ENCODE measurements at places on chromosomes 16 and 17. TPM values are rescaled to one million over a fixed set of nuclear protein-coding genes. Genes with fewer than 3 reads are reported as not detected.

- H3K27ac ChIP-seq = no peak overlapping the region
- no peaks in the 10 kb centered on the region for H3K36me3 ChIP-seq
- H3K4me1 ChIP-seq = peaks cover 45% of the 10 kb centered on the region
- peaks cover 51% of the 10 kb centered on the region for H3K27me3 ChIP-seq
- no peak for DNase-seq
Observed at GRCh38 chr17:31561469-31562375, 170.2 kb downstream of the RAB11FIP4 start.

- no peak for DNase-seq
- no peak overlapping the region for H3K4me3 ChIP-seq
- H3K27me3 ChIP-seq = no peaks in the 10 kb centered on the region
Observed at GRCh38 chr17:67974598-67975066, 21.6 kb downstream of the C17orf58 start.

Gene FUS
- 36.5 TPM for total RNA-seq

GRCh38 chr17:34302636-34303035 is 16.6 kb upstream of the CCL8 start:
- H3K27ac ChIP-seq = no peak overlapping the region
- H3K4me3 ChIP-seq = no peak overlapping the region
- DNase-seq = no peak
- H3K4me1 ChIP-seq = peaks cover 10% of the 10 kb centered on the region

Gene CLDN7
- 6.3 TPM for total RNA-seq

Gene KREMEN2
- total RNA-seq = 18.2 TPM

GRCh38 chr17:19805006-19805405 is 56.9 kb upstream of the ALDH3A1 start:
- peaks cover under 1% of the 10 kb centered on the region for H3K36me3 ChIP-seq
- no peak overlapping the region for H3K27ac ChIP-seq
- H3K27me3 ChIP-seq = no peaks in the 10 kb centered on the region

GRCh38 chr16:49203361-49203760 is 78.3 kb downstream of the CBLN1 start:
- H3K4me3 ChIP-seq = no peak overlapping the region
- no peaks in the 10 kb centered on the region for H3K4me1 ChIP-seq
- no peak for DNase-seq
- no peaks in the 10 kb centered on the region for H3K27me3 ChIP-seq

Gene CES5A
- 0.09 TPM for total RNA-seq

Gene LITAF
- 37.1 TPM for total RNA-seq

- peaks cover 66% of the 10 kb centered on the region for H3K27me3 ChIP-seq
- no peak for DNase-seq
- no peak overlapping the region for H3K4me3 ChIP-seq
- H3K36me3 ChIP-seq = no peaks in the 10 kb centered on the region
Observed at GRCh38 chr17:76840884-76841775, 27.1 kb upstream of the MGAT5B start.

GRCh38 chr16:46929378-46930332 is 43.8 kb downstream of the DNAJA2 start:
- H3K27ac ChIP-seq = no peak overlapping the region
- peak; percentile 19 for DNase-seq
- H3K36me3 ChIP-seq = no peaks in the 10 kb centered on the region
- H3K4me1 ChIP-seq = no peaks in the 10 kb centered on the region
- no peaks in the 10 kb centered on the region for H3K27me3 ChIP-seq

- peak; percentile 88 for DNase-seq
- peaks cover 18% of the 10 kb centered on the region for H3K4me1 ChIP-seq
- H3K27me3 ChIP-seq = peaks cover 46% of the 10 kb centered on the region
- no peak overlapping the region for H3K27ac ChIP-seq
- H3K36me3 ChIP-seq = no peaks in the 10 kb centered on the region
Observed at GRCh38 chr17:49997773-49998703, 3.0 kb upstream of the DLX3 start.

DNA sequence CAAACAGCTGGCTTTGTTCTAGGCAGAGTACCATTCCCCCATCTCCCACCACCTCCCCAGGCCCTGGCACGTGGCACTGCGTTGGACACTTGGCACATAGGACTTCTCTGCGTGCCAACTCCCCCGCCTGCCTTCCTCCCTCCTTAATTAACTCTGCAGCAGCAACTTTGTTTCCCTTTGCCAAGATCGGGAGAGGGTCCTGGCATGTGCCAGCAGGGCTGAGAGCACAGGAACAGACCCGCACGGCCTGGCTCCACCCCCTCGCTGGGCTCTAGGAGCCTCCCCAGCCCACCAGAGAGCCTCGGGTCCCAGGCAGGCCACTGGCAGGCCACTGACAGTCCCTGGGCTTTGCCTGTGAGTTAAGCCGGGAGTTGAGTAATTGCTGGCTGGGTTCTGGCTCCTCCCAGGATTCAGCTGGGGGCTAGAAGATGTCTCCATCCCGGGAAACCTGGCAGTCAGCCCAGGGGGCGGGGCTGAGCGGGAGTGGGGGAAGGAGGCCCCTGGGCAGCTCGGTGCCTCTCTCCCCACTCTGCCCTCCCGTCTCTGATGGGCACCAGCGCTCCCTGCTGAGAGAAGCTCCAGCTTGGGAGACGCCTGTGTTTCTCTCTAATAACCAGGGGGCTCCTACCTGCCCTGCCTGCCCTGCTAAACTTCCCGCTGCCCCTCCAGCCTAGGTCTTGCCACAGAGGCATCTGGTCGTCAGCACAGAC is 224.0 kb upstream of the TNRC6C start:
- H3K36me3 ChIP-seq = no peaks in the 10 kb centered on the region
- peaks cover 43% of the 10 kb centered on the region for H3K27me3 ChIP-seq
- H3K4me1 ChIP-seq = peaks cover 15% of the 10 kb centered on the region
- no peak for DNase-seq
- no peak overlapping the region for H3K27ac ChIP-seq

GRCh38 chr16:20811889-20812439 is 5.6 kb downstream of the REXO5 start:
- H3K4me3 ChIP-seq = no peak overlapping the region
- DNase-seq = no peak
- peaks cover 7% of the 10 kb centered on the region for H3K36me3 ChIP-seq
- no peak overlapping the region for H3K27ac ChIP-seq
- H3K27me3 ChIP-seq = no peaks in the 10 kb centered on the region

DNA sequence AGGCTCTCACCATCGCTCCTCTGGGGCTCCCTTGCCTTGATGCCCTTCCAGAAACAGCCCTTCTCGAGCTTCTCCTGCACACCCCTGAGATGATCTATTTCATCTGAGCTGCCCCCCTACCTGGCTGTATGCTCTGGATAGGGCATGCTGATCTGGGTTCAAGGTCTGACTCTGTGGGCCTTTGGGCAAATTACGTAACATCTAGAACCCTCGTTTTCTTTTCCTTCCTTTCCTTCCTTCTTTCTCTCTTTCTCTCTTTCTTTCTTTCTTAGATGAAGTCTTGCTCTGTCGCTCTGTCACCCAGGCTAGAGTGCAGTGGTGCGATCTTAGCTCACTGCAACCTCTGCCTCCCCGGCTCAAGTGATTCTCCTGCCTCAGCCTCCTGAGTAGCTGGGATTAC is 20.3 kb downstream of the TNS4 start:
- no peaks in the 10 kb centered on the region for H3K27me3 ChIP-seq
- peaks cover 13% of the 10 kb centered on the region for H3K4me1 ChIP-seq
- H3K27ac ChIP-seq = peak overlapping the region; percentile 64
- H3K36me3 ChIP-seq = no peaks in the 10 kb centered on the region

GRCh38 chr17:38750312-38751121 is 2.0 kb upstream of the PSMB3 start:
- peaks cover 76% of the 10 kb centered on the region for H3K4me1 ChIP-seq
- H3K4me3 ChIP-seq = no peak overlapping the region
- peak overlapping the region; percentile 37 for H3K27ac ChIP-seq
- H3K36me3 ChIP-seq = peaks cover 13% of the 10 kb centered on the region

DNA sequence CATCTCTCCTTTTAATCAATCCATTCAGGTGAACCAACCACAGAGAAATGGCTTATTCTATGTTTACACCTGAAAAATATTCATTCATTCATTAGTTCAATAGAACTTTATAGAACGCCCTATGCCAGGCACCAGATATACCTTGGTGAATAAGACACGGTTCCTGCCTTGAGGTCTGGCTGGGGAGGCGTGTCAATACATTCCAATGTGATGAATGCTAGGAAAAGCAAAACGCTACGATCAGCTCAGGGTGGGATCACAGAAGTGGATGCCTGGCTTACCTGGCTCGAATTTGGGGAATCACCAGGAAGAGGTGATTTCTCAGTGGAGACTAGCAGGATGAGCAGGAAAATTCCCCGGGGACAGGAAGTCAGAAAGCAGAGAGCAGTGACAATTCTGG is 17.5 kb upstream of the WFIKKN2 start:
- no peaks in the 10 kb centered on the region for H3K4me1 ChIP-seq

DNA sequence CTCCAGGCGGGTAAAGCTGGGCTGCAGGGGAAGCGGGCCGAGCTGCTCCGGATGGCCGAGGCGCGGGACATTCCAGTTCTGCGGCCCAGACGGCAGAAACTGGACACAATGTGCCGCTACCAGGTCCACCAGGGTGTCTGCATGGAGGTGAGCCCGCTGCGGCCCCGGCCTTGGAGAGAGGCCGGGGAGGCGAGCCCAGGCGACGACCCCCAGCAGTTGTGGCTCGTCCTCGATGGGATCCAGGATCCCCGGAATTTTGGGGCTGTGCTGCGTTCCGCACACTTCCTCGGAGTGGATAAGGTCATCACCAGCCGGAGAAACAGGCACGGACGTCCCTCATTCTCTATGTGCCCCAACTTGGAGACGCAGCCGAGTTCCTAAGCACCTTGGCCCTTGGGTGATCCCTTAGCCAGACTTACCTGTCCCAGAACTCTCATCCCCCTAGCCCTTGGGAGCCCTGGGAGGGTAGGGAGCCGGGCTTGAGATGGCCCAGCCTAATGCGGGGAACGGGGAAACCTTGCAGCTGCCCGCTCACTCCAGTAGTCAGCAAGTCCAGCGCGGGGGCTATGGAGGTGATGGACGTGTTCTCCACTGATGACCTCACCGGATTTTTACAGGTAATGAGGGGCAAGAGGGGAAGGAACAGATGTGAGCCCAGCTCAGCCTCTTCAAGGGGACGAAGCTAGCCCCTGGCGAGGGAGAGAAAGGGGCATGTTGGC is 806 bp downstream of the MRM1 start:
- H3K4me3 ChIP-seq = peak overlapping the region; percentile 83
- DNase-seq = no peak
- peaks cover 11% of the 10 kb centered on the region for H3K4me1 ChIP-seq
- H3K36me3 ChIP-seq = no peaks in the 10 kb centered on the region
- H3K27me3 ChIP-seq = peaks cover 10% of the 10 kb centered on the region
- H3K27ac ChIP-seq = no peak overlapping the region

Gene CCL8
- total RNA-seq = 1.4 TPM

Gene TBC1D3D
- total RNA-seq = not detected

Gene CLEC19A
- total RNA-seq = 0.05 TPM

Gene GFAP
- total RNA-seq = 0.19 TPM

Gene DHRS7C
- 0.24 TPM for total RNA-seq

DNA sequence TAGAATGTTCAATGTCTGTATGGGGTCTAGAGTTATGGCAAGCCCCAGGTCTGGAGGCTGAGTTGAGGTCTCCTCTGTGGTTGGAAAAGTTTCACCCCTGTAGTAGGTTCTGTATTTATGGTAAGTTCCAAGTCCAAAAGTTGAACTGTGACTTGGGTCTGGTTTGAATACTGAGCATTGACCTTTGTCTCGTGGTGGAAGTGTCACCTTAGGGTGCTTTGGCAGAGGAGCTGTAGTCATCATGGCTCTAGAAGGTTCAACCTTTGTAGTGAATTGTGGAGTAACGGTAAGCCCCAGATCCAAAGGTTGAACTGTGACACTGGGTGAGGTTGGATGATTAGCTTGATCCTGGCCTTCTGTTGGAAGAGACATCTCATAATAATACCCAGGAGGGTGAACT is 17.6 kb downstream of the RDM1 start:
- no peaks in the 10 kb centered on the region for H3K27me3 ChIP-seq
- H3K27ac ChIP-seq = no peak overlapping the region
- no peaks in the 10 kb centered on the region for H3K4me1 ChIP-seq
- H3K36me3 ChIP-seq = no peaks in the 10 kb centered on the region
- H3K4me3 ChIP-seq = no peak overlapping the region
- no peak for DNase-seq

DNA sequence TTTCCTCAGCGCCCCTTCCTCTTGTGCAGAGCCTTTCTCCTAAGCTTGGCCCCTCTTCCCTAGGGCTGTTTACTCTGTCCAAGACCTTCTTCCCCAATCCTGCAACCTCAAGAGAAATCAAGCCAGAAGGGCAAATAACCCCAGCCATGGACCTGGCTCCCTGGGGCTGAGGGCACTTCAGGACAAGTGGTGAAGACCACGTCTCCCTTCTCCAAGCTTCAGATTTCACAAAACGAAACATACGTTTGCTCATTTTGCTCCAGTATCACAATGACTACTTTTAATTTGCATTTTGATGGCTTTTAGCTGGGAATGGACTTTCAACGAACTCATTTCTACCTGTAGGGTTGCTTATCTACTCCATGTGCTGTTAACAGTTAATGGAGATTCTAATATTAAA is 139.8 kb upstream of the CACNG5 start:
- no peak for DNase-seq
- H3K36me3 ChIP-seq = peaks cover 8% of the 10 kb centered on the region
- no peaks in the 10 kb centered on the region for H3K27me3 ChIP-seq
- H3K4me1 ChIP-seq = peaks cover 2% of the 10 kb centered on the region

Gene DRC7
- 0.33 TPM for total RNA-seq

Gene CHD9NB
- 0.42 TPM for total RNA-seq

GRCh38 chr17:33481652-33482051 is 188.6 kb upstream of the ASIC2 start:
- no peaks in the 10 kb centered on the region for H3K36me3 ChIP-seq
- no peaks in the 10 kb centered on the region for H3K27me3 ChIP-seq
- DNase-seq = no peak
- no peak overlapping the region for H3K4me3 ChIP-seq

DNA sequence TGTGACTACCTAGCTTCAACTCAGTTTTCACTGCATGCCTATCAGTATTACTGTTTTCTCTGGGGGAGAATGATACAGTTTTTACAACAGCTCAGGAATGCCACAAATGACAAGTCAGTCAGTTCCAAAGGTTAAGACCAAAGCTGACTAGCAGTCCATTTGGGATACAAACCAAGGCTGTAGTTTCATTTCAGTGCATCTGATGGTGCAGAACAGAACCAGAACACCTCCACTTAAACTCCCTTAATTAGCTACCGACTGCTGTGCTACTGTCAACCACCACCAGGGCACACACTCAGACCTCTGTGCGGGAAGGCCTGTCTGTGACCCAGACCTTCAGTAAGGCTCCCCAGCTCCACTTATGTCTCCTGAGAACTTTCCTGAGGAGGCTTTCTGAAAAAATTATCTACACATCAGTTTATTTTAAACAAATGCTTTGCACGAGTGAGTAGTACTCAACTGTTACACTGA is 20.4 kb downstream of the NFE2L1 start:
- DNase-seq = no peak
- no peaks in the 10 kb centered on the region for H3K4me1 ChIP-seq
- H3K36me3 ChIP-seq = peaks cover 72% of the 10 kb centered on the region

DNA sequence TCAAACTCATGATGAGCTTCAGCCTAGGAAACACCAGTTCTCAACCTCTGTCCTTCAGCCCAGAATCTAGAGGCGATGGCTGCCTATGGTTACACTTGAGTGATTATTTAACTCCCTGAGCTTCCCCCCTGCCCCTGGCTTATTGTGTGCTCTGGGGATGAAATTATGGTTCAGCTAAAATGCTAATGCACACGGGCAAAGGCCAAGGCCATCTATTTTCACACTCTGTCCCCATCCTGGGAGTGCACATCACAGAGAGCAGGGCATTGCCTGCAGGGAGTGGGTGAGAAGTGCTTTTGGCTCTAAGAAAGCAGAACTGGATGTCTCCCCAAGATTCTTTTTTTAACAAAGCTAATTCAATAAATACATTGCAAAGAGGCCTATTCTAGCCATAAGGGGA is 21.6 kb upstream of the CACNG5 start:
- peaks cover 6% of the 10 kb centered on the region for H3K27me3 ChIP-seq
- no peaks in the 10 kb centered on the region for H3K36me3 ChIP-seq
- H3K4me3 ChIP-seq = no peak overlapping the region
